A549 treated with GW870086 at 1 μM for 4 hours (cell line): ENCODE measurements at places on chromosomes 11 and 22. TPM values are rescaled to one million over a fixed set of nuclear protein-coding genes. Genes with fewer than 3 reads are reported as not detected.

The POLD3 gene
- total RNA-seq: 14.1 to 19.3 TPM (median 16.9 TPM) in 5 replicates

The KDM4F gene
- not detected in 5 replicates for total RNA-seq

The RASSF10 gene
- total RNA-seq: 1.9 to 2.5 TPM (median 2.3 TPM) in 5 replicates

The SLC22A12 gene
- not detected in 5 replicates for total RNA-seq

The OR6T1 gene
- total RNA-seq: not detected in 5 replicates

The JHY gene
- total RNA-seq: 2.9 to 3.5 TPM (median 3.0 TPM) in 5 replicates

The RIBC2 gene
- 1.4 to 2.3 TPM (median 1.7 TPM) in 5 replicates for total RNA-seq
